ENCODE measurements at places on chromosomes 16 and 17.

- no peak for DNase-seq
Observed at GRCh38 chr16:20203272-20203671, 124.0 kb downstream of the GP2 start.

GRCh38 chr17:27558842-27559505, 72.0 kb upstream of the LGALS9 start:
- DNase-seq: no peak

GRCh38 chr16:49589544-49590031, 216.0 kb downstream of the C16orf78 start:
- DNase-seq: no peak

GRCh38 chr17:7818746-7819645, 15.0 kb upstream of the KDM6B start:
- no peak for DNase-seq

GRCh38 chr16:73483076-73483791, 435.3 kb upstream of the ZFHX3 start:
- DNase-seq: no peak

DNA sequence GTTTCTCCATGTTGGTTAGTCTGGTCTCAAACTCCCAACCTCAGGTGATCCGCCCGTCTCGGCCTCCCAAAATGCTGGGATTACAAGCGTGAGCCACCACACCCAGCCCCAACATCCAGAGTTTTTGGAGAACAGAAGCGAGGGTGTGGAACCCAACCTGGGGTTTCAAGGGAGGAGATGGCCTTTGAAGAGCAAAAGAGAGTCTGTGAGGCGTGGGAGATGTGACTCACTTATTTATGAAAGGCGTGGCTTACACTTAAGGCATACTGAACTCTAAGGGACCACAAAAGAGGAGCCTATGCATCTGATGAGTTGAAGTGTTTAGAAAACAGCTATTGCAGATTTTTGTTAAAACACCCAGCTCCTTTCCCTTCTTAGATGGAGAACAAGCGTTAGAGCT, 18.9 kb downstream of the ARSG start:
- no peak for DNase-seq

DNA sequence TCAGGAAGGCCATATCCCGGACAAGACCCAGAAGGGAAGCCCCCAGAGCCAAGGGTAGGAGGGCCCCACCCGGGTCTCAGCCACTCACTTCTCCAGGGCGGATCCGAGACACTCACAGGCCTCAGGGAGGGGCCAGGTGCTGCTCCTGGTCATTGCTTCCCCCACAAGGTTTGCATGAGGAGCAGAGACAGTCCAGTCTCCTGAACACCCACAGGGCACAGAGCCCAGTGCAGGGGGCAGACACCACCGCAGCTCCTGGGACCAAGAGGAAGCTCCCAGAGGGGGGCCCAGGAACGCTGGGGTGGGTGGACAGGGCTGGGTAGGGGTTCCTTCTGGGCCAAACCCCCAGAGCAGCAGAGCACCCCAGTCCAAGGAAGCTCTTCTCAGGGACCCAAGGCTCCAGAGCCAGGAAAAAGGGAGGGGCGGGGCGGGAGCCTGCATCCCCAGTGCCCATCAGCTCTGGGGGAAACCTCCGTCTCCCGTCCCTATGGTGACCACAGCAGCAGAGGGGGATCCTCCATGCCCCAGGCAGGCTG, 709 bp upstream of the MRPL28 start:
- no peak for DNase-seq

DNA sequence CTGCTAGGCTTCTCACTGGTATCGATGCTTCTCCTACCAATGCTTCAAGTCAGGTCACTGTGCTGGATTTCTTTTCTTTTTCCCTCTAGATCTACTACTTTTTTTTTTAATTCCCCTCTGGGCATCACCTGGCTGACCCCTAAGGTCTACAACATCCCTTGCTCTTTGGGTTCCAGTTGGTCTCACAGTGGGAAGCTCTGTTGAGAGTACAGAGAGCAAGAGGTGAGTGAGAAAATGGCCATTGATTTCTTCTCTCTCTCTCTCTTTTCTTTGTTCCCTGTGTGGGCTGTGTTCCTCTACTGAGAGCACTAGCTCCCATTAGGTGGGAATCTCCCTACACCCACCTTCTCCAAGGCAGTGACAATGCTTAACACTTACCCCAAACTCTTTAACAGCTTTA, 413.4 kb downstream of the KCNJ2 start:
- no peak for DNase-seq

DNA sequence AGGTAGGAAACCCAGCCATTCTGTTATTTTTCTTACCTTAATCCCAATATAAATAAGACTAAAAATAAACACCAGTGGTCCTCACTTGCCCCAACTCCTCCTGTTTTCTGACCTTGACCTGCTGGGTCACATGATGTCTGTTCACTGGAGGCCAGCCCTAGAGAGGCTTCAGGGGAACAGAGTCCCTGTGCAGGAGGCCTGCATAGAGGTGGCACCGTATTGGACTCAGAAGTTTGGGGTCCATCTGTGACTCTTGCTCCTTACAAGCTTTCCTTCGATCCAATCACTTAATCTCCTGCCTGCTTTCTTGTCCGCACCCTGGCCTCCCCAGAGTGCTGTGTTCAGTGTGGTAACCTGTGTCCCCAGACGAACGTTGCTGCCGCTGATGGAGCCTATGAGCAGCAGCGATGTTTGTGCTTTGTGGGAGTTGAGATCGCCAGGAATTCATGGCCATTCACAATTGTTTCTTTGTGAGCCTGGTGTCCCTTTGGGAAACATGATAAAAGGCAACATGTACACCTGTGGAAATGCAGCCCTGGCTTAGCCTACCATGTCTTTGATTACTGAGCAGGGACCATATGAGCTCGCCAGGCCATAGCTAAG, 4.7 kb downstream of the IGSF6 start:
- DNase-seq: no peak

Data from stimulated activated CD4-positive, alpha-beta T cell treated with anti-CD3 and anti-CD28 coated beads, TNF-alpha, amount 100 ng/mL, for 4 hours (primary cell).